Activated naive CD4-positive, alpha-beta T cell treated with Interleukin-2 at 50 U/mL for 16 hours (primary cell): ENCODE measurements at places on chromosomes 12 and 14.

GRCh38 chr14:29085546-29085945 lies 319.0 kb downstream of the FOXG1 start:
- DNase-seq: no peak

- no peak for DNase-seq
Measured at GRCh38 chr12:102478405-102479098, 1.8 kb downstream of the IGF1 start.

- DNase-seq: no peak
Measured at GRCh38 chr12:64180951-64181350, 41.1 kb downstream of the KICS2 start.

GRCh38 chr14:96078625-96079016 lies 39.5 kb downstream of the C14orf132 start:
- no peak for DNase-seq

- DNase-seq: no peak
Measured at GRCh38 chr14:71606575-71606974, 325.7 kb upstream of the RGS6 start.

- no peak for DNase-seq
Measured at GRCh38 chr12:94795520-94795919, 145.2 kb upstream of the TMCC3 start.

DNA sequence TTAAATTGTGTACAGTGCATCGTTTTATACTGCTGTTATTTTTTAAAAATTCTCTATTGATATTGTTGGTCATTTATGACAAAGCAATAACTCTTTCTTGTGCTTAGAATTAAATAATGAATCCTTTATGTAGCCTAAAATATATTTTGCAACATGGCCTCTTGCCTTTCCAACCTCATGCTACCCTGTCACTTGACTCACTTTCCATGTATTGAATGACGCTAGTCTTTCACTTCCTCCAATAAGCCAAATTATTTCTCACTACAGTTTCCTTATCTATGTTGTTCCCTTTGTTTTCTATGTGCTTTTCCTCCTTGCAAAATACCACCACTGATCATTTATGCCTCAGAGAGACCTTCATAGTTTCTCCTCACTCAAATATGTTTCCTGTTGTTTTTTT lies 16.3 kb upstream of the EPYC start:
- no peak for DNase-seq
